ENCODE measurements at places on chromosomes 1 and 21. TPM values are rescaled to one million over a fixed set of nuclear protein-coding genes. Genes with fewer than 3 reads are reported as not detected.

Gene SPATA21
- not detected for total RNA-seq

Gene SDC3
- 57.1 TPM for total RNA-seq

Gene RAB3B
- total RNA-seq, result 7.7 TPM

Gene BATF3
- total RNA-seq, result 5.7 TPM

Gene PDC
- not detected for total RNA-seq
